ENCODE measurements at places on chromosomes 3 and 15.
A peak's percentile ranks its signal among the peaks of the same experiment; 100 is the strongest.

DNA sequence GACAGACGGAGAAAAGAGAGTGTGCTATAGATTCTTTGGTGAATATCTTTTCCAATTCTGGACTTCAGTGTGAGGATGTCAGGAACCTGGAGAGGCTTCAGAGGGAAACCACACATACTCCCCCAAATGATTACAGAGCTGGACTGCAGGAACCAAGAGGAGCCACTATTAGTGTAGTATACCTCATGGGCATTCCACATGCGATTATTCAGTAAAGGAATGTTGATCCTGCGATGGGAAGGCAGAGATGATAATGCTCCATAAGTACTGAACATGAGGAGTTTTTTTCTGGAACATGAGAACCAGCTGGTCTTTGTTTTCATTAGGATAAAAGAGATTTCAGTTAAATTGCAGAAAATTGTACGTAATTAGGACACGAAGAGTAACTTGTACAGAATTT is 18.7 kb downstream of the STARD9 start:
- H3K27me3 ChIP-seq: no peaks in the 10 kb centered on the region
- H3K27ac ChIP-seq: peak overlapping the region; percentile 34
- peaks cover 5% of the 10 kb centered on the region for H3K4me1 ChIP-seq
- H3K36me3 ChIP-seq: no peaks in the 10 kb centered on the region
- H3K4me3 ChIP-seq: no peak overlapping the region

DNA sequence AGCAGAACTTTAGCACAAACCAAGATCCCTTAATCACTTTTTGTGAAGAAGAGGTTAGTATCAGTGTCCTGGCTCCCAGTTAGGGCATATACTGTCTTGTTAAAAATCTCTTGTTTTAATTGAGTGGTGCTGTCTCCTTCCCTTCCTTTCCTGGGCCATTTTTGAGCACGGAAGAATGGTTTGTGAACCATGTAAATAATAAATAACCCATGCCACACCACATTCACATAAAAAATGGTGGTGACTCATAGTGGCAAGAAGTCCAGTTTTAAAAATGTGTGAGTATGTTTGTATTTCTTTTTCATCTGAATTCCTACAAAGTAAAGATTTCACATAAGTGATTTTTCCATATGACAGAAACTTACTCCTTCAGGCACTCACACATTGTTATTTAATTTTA is 59.1 kb upstream of the SPRED1 start:
- H3K36me3 ChIP-seq: no peaks in the 10 kb centered on the region
- H3K4me3 ChIP-seq: no peak overlapping the region
- H3K27ac ChIP-seq: no peak overlapping the region
- no peaks in the 10 kb centered on the region for H3K4me1 ChIP-seq
- no peak for DNase-seq
- no peaks in the 10 kb centered on the region for H3K27me3 ChIP-seq

- H3K4me3 ChIP-seq: no peak overlapping the region
- H3K36me3 ChIP-seq: no peaks in the 10 kb centered on the region
- peaks cover 10% of the 10 kb centered on the region for H3K4me1 ChIP-seq
Measured at GRCh38 chr15:68734352-68734751, 86.3 kb downstream of the ANP32A start.

DNA sequence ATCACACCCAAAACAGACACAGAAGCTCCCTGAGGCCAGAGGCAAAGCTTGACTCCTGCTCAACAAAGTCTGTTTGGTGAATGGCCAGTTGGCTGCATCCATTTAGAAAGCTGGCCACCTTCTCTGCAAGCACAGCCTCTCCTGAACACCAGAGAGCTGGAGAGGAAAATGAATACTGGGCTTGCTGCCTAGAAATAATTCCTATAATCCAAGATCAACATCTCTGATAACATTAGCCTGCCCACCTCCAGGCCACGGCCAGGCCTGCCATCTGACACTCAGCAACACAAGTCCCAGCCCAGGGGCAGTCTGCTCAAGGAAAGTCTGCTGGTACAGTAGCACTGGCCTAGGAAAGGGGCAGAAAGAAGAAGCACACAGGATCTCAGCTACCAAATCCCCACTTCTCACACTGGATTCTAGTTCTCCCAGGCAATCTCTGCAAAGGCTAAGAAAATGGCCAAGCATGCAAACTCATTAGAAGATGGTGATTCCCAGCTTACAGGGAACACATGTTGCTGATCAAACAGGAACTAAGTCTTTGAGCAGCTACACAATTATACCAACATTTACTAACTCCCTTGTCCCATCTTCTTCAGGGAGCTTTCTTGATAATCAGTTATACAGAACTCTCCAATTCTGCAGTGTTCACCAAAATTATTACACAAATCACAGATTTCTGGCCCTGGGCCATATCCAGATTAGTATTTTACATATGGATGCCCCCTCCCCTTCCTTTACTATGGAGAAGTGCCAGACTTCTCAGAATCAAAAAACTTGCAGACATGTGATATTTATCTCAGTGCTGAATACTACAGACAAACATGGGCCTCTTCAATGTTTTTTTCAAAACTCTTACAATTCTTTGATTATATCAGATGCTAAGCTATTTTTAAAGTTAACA is 9.9 kb downstream of the TBC1D2B start:
- DNase-seq: no peak
- H3K4me3 ChIP-seq: no peak overlapping the region
- no peaks in the 10 kb centered on the region for H3K4me1 ChIP-seq
- H3K27ac ChIP-seq: peak overlapping the region; percentile 87
- H3K27me3 ChIP-seq: no peaks in the 10 kb centered on the region

DNA sequence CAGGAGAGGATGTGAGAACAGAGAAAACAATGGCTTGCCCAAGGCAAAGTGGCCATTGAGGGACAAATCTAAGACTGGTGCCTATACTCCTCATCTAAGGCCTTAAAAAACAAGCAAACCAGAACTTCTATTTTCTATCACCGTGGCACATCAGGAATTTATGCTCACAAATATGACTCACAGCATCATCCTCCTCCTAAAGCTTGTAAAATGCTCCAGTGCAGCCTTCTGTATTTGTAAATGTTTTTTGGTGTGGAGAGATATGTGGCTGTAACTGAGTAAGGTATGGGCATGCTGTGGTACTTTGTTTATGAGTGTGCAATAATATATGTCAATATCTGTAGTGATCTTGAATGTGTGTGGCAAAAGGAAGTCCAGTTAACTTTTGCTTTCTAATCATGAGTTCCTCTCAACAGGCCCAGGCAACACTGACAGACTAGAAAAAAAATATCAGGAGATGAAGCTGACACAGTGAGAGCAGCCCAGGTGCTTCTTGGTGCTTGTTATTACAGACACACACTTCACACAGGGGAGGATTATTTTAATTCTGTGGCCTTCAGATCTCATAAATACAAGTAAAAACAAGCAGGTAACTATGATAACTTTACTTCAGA is 60.3 kb downstream of the CTNNB1 start:
- no peak overlapping the region for H3K4me3 ChIP-seq
- no peak overlapping the region for H3K27ac ChIP-seq
- no peaks in the 10 kb centered on the region for H3K4me1 ChIP-seq
- no peak for DNase-seq

DNA sequence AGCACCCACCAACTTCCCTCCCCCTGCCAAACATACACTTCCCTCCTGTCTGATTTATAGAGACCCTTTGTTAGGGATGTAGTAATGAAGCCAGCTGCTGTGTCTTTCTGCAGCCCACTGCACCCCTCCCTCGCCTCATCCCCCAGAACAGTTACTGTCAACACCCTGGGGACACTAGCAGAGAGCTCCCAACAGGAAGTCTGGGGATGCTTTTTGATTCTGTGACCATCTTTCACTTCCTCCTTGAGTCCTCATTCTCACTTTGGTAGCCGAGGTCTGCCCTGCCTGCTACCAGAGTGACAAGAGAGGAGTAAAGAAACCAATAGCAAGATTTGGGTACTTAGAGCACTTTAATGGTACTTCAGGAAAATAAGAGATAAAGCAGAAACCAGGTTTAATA is 201.6 kb downstream of the SATB1 start:
- no peaks in the 10 kb centered on the region for H3K27me3 ChIP-seq
- H3K27ac ChIP-seq: no peak overlapping the region
- H3K4me1 ChIP-seq: no peaks in the 10 kb centered on the region

- no peak overlapping the region for H3K4me3 ChIP-seq
- no peaks in the 10 kb centered on the region for H3K4me1 ChIP-seq
- no peaks in the 10 kb centered on the region for H3K36me3 ChIP-seq
- no peaks in the 10 kb centered on the region for H3K27me3 ChIP-seq
- H3K27ac ChIP-seq: no peak overlapping the region
Measured at GRCh38 chr3:181610973-181611265, 100.8 kb upstream of the SOX2 start.

GRCh38 chr3:89506462-89507103 is 399.2 kb downstream of the EPHA3 start:
- H3K36me3 ChIP-seq: no peaks in the 10 kb centered on the region
- peaks cover 19% of the 10 kb centered on the region for H3K4me1 ChIP-seq
- peak overlapping the region; percentile 81 for H3K27ac ChIP-seq

DNA sequence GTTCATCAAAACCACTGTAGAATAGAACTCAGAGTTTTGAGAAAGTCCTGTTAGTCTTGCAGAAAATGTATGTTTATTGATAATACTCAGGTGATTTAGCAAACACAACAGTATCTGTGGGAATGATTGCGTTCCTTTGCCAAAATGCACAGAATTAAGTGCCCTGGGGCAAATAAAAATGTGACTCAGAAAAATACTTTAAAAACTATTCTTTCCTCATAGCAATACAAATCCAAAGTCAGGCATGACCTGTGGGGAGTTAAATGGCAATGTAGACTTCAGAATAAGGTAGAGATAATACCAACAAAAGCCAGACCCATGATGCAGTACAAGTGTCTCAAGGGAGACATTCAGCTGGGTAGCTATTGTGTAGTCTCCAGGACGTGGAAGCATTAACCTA is 72.3 kb upstream of the SNTN start:
- DNase-seq: no peak
- H3K27me3 ChIP-seq: no peaks in the 10 kb centered on the region
- no peak overlapping the region for H3K4me3 ChIP-seq
- no peak overlapping the region for H3K27ac ChIP-seq
- H3K36me3 ChIP-seq: no peaks in the 10 kb centered on the region

DNA sequence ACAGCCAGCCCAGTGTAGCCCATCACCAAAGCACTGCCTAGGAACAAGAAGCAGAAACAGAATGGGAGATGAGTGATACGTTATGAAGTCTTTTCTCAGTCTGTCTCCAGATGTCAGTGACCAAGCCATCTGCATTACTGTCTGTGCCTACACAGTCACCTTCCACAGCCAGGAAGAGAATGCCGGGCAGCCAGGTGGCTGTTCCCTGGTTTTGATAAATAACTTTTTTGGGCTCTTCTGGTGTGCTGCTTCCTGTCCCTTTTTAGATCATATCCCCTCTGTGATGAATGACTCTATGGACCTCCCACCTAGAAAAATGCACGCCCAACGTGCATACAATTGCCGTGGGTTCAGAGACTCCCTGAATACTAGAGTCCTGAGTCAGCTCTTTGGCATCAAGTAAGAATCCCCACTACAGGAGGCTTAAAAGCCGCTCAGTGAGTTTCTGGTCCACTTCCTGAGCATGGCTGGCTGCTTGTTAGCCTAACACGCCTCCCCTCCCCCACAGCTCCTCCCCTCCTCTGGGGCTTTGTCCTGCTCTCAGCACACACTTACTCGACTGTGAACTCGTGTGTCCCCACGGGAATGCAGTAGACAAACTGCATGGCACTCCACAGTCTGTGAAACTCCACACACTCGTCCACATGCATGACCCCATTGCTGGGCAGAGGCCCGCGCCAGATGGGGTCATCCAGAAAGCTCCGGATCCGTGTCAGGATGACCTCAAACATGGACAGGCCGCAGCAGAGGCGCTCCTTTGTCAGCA is 34.7 kb downstream of the NIPA2 start:
- peaks cover 90% of the 10 kb centered on the region for H3K36me3 ChIP-seq
- H3K4me3 ChIP-seq: no peak overlapping the region
- H3K4me1 ChIP-seq: peaks cover 5% of the 10 kb centered on the region
- no peak overlapping the region for H3K27ac ChIP-seq
- H3K27me3 ChIP-seq: no peaks in the 10 kb centered on the region

DNA sequence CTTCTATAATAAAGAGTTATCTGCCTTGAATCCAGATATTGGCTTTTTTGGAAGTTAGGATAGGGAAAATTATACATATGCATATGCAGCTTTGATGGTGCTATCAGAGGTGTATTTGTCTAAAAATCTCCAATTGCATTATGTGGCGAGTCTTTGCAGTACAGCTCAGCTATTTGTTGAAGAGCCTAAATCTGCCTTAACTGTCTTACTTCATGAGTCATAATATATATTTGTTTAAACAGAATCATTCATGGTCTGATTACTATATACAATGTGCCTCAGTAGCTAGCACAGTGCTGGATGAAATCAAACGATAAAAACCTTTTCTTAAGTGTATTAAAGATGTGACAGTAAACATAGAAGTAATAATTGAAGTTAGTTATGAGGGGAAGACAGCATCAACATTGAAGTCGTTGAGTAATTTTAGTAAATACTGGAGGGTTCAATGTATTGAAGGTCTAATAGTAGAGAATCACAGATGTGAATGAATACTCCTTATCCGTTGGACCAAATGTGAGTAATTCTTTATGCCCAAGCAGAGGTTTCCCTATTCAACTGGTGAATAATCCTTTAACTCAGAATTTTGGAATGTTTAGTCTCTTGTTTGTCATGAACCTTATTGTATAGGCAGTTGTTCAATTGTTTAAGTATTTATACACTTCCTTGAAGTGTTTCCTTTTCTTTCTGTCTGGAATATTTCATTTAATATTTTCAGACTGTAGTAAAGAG is 74.8 kb upstream of the NAALADL2 start:
- no peaks in the 10 kb centered on the region for H3K4me1 ChIP-seq
- no peaks in the 10 kb centered on the region for H3K36me3 ChIP-seq
- H3K27me3 ChIP-seq: no peaks in the 10 kb centered on the region
- no peak for DNase-seq
- H3K4me3 ChIP-seq: no peak overlapping the region

GRCh38 chr15:80526556-80527340 is 122.6 kb downstream of the ARNT2 start:
- no peak overlapping the region for H3K4me3 ChIP-seq
- no peak overlapping the region for H3K27ac ChIP-seq
- no peak for DNase-seq
- H3K36me3 ChIP-seq: no peaks in the 10 kb centered on the region
- peaks cover 21% of the 10 kb centered on the region for H3K4me1 ChIP-seq

DNA sequence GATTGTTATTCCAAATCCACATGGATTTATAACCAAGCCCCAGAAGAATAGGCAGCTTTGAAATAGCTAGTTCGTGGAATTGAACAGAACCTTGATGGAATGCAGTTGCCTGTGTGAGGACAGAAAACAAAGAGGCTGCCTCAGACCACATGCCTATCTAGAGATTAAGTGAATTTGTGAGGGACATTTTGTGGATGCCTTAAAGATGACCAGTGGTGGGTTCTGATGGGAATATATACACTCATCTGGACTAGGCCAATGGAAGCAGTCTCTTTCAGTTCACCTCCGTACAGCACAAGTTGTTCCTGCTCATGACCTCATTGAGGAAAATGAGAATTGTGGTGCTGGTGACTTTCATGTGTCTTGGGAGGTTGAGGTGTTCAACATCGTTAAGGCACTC is 63.2 kb upstream of the PYDC2 start:
- no peak overlapping the region for H3K4me3 ChIP-seq
- H3K4me1 ChIP-seq: no peaks in the 10 kb centered on the region
- no peaks in the 10 kb centered on the region for H3K27me3 ChIP-seq

GRCh38 chr15:58535337-58535736 is 103.5 kb downstream of the LIPC start:
- no peak overlapping the region for H3K4me3 ChIP-seq
- no peaks in the 10 kb centered on the region for H3K4me1 ChIP-seq
- DNase-seq: no peak
- H3K27me3 ChIP-seq: no peaks in the 10 kb centered on the region
- no peak overlapping the region for H3K27ac ChIP-seq

- H3K4me1 ChIP-seq: peaks cover 20% of the 10 kb centered on the region
- no peak for DNase-seq
- H3K4me3 ChIP-seq: no peak overlapping the region
- peak overlapping the region; percentile 78 for H3K27ac ChIP-seq
Measured at GRCh38 chr15:67883234-67883773, 43.5 kb upstream of the RNU6-1 start.

Measured in tibial artery (tissue), 4 donors.